ENCODE measurements at places on chromosomes 3 and 15. TPM values are rescaled to one million over a fixed set of nuclear protein-coding genes. Genes with fewer than 3 reads are reported as not detected.

ZNF620 gene
- total RNA-seq, result 0.65 TPM

GOLGA6L7 gene
- not detected for total RNA-seq

HRG gene
- total RNA-seq, result not detected

TM4SF4 gene
- total RNA-seq, result 0.65 TPM

SKOR1 gene
- 0.49 TPM for total RNA-seq

ANKDD1A gene
- total RNA-seq, result 13.5 TPM

DNAJC13 gene
- 98.7 TPM for total RNA-seq

ABI3BP gene
- 61.1 TPM for total RNA-seq

IP6K1 gene
- 61.0 TPM for total RNA-seq

GOLIM4 gene
- 43.6 TPM for total RNA-seq

GOLGA6D gene
- not detected for total RNA-seq

HRH1 gene
- total RNA-seq, result 4.7 TPM

SPINT1 gene
- total RNA-seq, result 0.12 TPM

PRTG gene
- total RNA-seq, result 0.49 TPM

CDCP1 gene
- 31.5 TPM for total RNA-seq

CHL1 gene
- total RNA-seq, result not detected

DNASE1L3 gene
- total RNA-seq, result not detected

C3orf18 gene
- total RNA-seq, result 28.6 TPM

NANOGP8 gene
- not detected for total RNA-seq

SLC28A2 gene
- not detected for total RNA-seq

KCNAB1 gene
- total RNA-seq, result not detected

Data from hair follicle dermal papilla cell (primary cell).